Coronary artery (tissue), 2 donors: ENCODE measurements at places on chromosomes 16 and 17.

DNA sequence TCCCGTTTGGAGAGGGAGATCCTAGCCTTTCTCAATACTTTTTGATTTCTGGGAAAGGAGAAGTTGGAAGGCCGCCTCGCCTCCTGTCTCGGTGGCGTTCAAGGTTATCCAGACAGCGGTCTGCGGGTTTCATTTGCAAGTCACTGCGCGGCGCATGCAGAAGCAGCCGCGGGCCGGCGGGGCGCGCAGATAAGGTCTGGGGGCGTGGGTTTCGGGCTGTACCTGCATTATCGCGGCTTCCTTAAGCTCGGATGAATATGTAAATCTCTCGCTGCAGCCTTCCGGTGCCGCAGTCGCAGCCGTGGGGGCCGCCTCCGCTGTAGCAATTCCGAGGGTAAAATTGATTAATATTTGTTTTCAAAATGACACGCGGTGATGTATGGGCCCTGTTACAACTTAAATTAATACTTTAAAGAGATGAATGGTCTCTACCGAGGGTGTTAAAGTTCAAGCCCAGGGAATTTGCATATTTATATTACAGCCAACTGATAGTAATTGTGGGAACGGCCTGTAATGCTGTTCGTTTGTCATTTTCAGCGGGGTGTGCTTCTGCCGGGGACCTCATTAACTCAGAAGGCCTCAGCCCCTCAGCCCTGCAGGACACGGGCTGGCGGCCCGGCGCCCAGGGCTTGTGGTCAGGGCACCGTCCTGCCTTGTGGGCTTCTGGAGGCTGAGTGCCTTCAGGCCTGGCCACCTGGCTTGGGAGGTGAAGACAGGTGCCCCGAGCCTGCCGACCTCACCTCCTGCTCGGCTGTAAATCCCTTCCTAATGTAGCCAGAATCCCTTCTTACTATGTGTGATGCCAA is 99.4 kb downstream of the CYLD start:
- no peak for DNase-seq

DNA sequence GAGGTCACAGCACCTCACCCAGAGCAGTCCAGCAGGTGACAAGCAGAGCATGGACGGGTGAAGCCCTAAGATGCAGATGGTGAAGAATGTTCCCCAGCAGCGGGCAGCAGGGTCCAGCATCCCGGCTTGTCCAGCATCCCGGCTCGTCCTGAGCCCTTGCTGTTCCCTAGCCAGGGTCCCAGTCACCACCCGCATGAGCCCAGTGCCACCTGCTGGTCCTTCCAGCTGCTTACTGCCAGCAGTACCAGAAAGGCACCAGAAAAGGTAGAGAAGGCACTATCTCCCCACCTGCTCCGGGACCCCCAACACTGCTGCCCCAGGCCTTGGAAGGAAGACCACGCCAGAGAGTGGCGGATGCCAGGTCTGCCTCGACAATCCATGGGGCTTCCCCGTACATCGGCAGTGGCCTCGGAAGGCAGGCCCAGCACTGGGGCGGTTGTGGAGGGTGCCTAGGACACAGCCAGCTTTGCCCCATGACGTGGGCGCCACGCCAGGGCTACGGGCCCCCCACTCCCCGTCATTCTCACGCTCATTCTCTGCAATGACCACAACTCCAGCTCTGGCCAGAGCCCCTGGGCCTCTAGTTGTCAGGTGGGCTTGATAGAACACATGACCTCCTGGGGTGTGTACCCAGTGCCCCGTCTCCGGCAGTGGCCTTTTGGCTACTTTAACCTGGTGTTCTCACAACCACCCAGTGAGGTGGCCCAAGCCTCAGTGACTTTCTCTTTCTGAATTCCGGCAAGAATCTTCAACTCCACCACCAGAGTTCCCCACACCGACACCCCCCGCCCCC is 1.4 kb downstream of the CENPX start:
- no peak for DNase-seq

- peak; percentile 92 for DNase-seq
Measured at GRCh38 chr17:20063665-20064648, 54.8 kb downstream of the SPECC1 start.

DNA sequence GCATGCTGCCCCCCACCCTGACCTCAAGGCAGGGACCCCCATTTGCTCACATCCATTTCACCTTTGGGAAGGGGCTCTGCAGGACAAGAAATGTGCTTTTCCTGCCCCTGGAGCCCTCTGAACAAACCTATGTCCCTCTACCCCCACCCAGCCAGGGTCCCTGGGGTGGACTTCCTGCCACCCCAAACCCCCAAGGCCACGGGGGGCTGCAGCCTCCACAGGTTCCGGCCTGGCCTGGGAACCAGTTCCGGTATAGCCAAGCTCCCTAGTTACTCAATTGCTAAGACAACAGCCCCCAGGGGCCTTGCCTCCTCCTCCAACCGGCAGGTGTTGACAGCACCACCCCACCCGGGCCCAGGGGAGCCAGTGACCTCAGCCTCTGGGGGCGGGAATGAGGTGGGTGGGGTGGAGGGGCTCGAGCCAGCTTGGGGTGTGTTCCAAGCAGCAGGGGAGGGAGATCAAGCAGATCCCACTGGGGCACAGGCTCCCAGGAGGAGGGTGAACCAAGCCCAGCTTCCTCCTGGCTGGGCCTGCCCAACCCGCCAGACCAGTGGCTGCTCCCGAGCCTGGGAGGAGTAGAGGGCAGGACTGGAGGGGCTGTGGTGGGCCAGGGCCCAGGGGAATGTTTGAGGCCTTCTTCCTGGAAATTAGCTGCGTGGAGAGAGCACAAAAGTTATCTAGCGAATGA is 6.6 kb downstream of the PNMT start:
- peak; percentile 89 for DNase-seq

- no peak for DNase-seq
Measured at GRCh38 chr17:37830151-37830993, 85.5 kb upstream of the HNF1B start.

DNA sequence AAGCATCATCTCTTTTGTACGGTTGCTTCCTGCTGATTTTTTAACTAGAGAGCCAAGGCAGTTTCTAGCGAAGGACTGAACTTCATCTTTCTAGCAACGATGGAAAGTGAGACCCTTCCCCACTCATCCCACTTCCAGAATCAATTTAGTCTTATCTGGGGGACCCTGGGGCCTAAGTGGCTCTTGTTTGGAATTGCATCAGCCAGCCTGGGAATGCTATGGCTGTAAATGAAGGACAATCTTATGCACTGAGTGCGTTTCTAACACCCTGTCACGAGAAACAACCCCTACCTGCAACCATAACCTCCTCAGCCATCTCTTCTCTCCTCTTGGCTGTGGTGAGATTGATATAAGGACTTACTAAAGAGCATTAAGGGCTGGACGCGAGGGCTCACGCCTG is 64.8 kb downstream of the ERCC4 start:
- no peak for DNase-seq

GRCh38 chr17:75487351-75488070 is 27.8 kb downstream of the CASKIN2 start:
- DNase-seq: peak; percentile 70

- DNase-seq: peak; percentile 93
Measured at GRCh38 chr17:50904518-50905459, 38.6 kb upstream of the TOB1 start.

DNA sequence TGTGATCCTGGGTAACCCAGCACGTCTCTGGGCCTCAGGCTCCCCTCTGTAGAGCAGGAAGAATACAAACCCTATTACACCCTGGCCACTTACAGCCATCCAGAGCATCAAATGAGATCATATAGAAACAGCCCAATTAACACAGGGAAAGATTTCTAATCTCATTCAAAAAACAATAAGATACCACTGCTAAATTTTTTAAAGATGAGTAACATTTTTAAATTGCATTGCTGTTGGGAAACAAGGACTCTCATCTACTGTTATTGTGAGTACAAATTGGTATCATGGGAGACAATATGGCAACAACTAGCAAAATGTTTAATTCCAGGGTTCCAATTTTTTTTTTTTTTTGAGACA is 41.1 kb downstream of the SRL start:
- DNase-seq: no peak

DNA sequence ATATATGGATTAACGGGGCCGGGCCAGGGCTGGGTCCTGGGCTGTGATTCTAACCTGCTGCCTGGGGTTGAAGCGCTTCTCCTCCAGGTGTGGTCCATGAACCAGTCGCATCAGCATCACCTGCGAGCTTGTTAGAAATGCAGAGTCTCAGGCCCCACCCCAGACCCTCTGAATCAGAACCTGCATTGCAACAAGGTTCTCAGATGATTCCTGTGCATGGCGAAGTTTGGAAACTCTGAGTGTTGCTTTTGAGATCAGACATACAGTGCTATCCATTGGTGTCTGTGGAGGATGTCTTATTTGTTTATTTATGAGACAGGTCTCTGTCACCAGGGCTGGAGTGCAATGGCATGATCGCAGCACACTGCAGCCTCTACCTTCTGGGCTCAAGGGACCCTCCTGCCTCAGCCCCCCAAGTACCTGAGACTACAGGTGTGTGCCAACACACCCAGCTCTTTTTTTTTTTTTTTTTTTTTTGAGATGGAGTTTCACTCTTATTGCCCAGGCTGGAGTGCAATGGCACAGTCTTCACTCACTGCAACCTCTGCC is 99.8 kb downstream of the PITPNC1 start:
- no peak for DNase-seq
